HT1080 (cell line): ENCODE measurements at places on chromosomes 11 and 22. TPM values are rescaled to one million over a fixed set of nuclear protein-coding genes. Genes with fewer than 3 reads are reported as not detected.

Gene DUSP8
- total RNA-seq = 0.07 and 0.40 TPM in 2 replicates

Gene GTSE1
- total RNA-seq = 33.2 and 34.2 TPM in 2 replicates

Gene EHF
- 0.27 TPM in 1 of 2 replicates, not detected in the other for total RNA-seq

Gene SUSD2
- 0.10 and 0.17 TPM in 2 replicates for total RNA-seq

GRCh38 chr11:82978422-82979099 lies 77.0 kb downstream of the DDIAS start:
- peak; percentile 88 for DNase-seq

- no peak for DNase-seq
Observed at GRCh38 chr11:119148720-119149017, 183 bp upstream of the ABCG4 start.

GRCh38 chr11:16604794-16605388 lies 133.6 kb upstream of the C11orf58 start:
- peak; percentile 34 for DNase-seq

DNA sequence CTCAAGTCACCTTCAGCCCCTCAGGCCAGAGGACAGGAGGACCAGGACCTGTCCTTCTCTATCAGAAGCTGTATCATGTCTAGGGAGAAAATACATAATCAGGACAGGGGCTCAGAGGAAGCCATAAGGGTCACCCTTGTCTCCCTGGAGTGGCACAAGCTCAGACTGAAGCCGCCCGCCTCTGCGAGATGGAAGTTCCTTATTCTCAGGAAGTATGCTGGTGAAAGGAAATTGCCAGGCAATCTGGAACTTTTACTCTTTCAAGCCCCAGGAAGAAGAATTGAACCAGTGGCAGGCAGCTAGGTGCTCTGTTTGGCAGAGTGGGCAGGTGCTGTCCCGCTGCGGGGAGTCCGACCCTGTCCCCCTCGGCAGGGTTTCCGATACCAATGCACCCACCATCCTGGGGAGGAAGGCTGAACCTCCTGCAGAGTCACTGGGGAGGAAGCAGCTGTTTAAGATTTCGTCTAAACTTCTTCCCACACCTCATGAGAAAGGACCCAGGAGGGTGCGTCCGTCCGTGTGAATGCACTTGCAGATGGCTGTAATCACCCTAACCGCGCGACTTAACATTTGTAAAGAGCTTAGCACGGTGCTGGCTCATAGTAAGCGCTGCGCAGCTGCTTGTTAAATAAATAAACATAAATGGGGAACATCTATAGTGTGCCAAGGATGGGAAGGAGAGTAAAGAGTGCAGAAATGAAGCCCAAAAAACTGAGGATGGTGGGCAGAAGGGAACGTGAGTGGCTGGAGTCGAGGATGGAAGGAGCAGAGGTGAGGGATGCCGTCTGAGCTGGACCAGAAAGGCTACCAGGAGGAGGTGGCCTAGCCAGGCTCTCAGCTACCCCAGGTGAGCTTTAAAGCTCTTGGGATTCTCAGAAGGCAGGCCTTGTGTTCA lies 5.0 kb upstream of the ANO1 start:
- DNase-seq = no peak

Gene ELMOD1
- total RNA-seq = 2.3 and 3.4 TPM in 2 replicates

Gene CADM1
- total RNA-seq = 30.1 and 30.8 TPM in 2 replicates

GRCh38 chr11:59000003-59000402 lies 60.7 kb downstream of the GLYATL1 start:
- DNase-seq = no peak

DNA sequence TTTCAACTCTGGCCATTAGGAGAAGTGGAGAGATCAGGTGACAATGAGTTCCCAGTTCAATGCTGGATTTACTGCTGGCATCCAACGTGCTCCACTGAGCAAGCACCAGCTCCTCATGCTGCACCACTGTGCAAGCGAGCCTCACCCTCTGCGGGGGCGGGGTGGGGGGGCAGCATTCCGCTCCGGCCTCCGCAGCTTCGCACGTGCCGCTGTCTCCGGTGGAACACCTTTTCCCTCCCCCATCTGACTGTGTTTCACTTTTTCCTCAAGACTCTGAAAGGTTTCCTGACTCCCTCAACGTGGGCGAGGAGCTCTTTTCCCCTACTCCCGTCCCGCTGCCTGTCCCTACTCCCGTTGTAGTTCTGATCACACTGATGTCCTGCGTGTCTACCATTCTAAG lies 835 bp upstream of the RHOD start:
- no peak for DNase-seq

Gene C1QTNF5
- 0.96 and 1.8 TPM in 2 replicates for total RNA-seq

Gene SCGB1C1
- not detected in 2 replicates for total RNA-seq

- DNase-seq = no peak
Observed at GRCh38 chr11:114215871-114216795, 80.1 kb upstream of the NNMT start.

GRCh38 chr22:43886231-43886630 lies 5.6 kb downstream of the PNPLA5 start:
- DNase-seq = no peak

DNA sequence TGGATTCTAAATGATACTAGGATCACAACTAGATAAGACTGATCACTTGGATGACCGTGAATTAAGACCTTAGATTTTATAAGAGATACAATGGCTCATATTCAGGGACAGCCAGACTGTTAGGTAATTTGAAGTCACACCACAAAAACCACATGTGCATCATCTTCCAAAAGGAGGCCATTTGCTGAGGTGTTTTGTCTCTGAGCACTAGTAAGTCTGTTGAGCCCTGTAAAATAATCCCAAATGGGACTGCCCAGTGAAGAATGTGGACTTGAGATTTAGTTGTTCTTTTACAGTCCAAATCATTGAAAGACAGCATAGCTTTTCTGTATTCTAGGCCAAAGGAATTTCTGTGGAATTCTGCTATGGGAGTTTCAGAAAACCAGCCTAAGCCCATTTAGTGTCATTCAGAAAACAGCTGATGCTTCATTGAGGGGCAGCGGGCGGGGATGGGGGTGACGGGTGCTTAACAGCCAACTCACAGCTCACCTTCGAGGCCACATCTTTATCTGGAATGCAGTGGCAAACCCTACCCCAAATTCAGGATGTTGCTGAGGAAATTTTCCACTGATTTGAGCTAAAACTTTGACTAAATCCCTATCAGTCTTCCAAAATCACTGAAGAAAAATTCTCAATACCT lies 80.1 kb upstream of the BIRC3 start:
- peak; percentile 54 for DNase-seq

DNA sequence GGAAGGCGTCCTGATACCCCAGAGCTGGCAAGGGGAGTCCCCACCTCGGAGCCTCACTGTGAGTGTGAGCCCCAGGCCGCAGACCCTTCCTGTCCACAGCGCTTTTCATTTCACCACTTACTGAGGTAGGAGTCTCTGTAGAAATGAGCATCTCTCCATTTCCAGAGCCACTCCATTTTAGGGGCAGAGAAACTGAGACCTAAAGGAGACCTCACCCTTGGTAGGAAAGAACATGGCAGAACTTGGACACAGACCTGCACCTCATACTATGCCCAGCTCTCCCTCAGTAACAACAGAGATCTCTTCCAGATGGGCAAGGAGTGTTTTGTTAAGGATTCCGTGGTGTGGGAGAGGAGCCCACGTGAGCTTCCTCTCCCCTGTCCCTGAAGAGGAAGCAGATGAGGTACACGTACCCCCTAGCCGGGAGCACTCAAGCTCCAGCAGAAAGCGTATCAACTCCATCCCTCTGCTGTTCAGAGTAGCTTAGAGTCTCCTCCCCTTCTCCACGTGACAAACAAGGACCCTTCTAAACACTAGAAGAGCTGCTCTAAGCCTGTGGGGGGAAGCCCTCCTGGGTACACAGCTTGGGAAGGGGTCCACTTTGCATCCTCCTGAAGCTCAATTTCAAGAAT lies 532 bp upstream of the VSIG2 start:
- no peak for DNase-seq

- no peak for DNase-seq
Observed at GRCh38 chr11:109123816-109124787, 297.9 kb upstream of the C11orf87 start.

DNA sequence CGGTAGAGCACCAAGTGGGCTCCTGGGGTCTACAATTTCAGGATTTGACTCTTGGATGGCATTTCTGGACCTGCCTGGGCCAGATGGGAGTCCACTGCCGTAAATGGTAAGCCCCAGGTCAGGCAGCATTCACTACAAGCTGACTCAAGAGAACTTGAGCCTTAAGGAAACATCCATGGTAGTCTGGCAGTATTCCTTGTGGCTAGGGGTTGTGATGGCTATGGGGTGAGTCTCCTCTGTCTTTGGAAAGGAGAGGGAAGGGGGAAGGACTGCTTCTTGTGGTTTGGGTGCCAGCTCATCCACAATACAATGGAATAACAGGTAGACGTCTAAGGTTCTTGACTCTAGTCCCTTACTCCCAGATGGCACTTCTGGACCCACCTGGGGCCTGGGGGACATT lies 32.3 kb upstream of the POU2AF2 start:
- peak; percentile 16 for DNase-seq

- DNase-seq = no peak
Observed at GRCh38 chr11:121670805-121671282, 218.1 kb upstream of the SORL1-AS1 start.

GRCh38 chr11:108302121-108302785 lies 79.4 kb downstream of the ATM start:
- peak; percentile 27 for DNase-seq

DNA sequence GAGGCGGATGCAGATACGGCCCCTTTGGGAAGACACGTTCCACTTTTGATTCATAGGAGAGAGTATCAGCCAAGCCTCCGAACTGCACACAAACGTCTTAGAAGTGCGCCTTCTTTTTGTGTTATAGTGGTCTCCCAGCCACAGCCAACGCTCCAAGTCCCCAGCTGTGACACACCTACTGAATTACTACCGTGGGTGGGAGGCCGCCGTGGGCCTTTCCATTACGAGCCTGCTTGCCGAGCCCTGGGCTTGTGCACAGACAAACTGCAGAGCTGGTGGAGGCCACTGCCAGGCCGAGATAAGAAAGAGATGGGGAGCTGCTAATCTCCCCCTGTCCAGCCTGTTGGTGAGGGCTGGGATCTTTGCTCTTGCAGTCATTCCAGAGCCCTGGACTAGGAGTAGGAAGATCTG lies 761 bp downstream of the HMBS start:
- DNase-seq = no peak

DNA sequence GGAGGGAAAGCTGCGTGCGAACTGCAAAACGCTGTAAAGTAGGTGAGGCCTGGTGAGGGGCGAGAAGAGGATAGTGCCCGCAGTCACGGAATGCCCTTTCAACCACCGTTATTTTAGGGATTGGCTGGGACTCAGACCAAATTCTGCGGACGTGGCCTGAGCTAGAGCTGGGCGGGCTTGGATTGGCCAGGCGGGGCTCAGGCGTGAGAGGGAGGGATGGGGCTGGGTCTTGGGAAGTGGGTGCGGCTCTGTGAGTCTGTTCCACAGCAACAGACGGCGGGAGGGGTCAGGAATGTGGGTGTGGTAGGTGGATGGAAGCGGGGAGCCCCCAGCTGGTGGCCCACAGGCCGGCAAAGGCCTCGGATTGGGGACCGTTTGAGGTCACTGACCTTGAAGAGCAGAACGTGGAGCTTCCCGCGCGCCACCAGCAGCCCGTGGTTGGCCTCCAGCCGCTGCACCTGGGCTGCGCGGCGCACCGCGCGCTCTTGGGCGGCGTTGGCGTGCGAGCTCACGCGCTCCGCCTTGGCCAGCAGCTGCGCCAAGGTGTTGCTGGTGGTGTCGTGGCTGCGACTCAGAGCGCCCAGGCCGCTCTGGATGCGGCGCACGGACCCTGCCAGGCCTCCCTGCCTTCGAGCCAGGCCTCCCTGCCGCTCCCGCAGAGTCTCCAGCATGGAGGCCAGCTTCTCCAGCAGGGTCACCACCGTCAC lies 444 bp downstream of the CAVIN3 start:
- DNase-seq = no peak

DNA sequence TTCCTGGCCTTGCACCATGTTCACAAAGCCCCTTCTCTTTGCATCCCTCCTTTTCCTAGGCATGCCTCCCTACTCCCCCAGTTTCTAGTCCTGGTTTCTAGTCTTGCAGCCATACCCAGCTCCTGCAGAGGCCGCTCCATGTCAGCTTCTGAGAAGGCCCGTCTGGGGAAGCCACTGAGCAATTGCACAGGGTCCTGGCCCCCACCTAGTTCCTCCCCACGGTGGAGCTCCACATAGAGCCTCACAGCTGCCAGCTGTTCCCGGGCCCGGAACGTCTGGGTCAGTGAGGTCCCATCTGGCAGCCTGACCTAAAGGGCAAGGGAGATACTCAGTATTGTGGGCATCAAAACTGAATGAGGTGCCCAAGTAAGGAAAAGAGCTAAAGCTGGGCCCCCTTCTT lies 2.2 kb downstream of the UBXN1 start:
- no peak for DNase-seq

Gene HTR3A
- total RNA-seq = not detected in 2 replicates

DNA sequence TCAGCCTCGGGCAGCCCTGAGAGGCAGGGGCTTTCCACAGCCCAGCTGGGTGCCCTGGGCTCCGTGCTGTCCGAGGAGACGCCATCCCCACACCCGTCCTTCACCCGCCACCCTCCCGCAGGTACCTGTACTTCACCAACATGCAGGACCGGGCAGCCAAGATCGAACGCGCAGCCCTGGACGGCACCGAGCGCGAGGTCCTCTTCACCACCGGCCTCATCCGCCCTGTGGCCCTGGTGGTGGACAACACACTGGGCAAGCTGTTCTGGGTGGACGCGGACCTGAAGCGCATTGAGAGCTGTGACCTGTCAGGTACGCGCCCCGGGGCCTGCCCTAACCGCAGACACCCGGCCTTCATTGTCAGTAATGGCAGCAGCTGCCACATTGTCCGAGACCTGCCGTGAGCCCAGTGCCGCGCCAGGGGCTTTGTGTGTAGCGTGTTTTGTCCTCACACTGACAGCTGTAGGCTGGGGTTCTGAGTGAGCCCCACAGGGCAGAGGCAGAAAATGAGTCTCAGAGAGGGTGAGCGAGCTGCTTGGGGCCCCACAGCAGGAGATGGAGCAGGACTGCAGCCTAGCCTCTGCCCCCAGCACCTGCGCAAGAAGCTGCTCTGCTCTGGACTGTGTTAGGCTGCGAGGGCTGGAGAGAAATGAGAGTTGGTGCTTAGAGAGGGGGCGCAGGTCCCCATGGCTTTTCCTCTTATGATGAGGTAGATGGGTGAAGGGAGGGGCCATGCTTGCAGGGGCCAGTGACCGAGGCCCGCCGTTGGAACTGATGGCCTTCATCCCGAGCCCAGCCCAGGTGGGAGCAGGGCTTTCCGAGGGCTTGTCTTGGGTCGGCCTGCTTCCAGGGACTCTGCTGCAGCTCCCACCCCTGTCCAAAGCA lies 35.3 kb upstream of the PPP6R3 start:
- no peak for DNase-seq

GRCh38 chr22:29716814-29717545 lies 2.8 kb upstream of the CABP7 start:
- peak; percentile 55 for DNase-seq

DNA sequence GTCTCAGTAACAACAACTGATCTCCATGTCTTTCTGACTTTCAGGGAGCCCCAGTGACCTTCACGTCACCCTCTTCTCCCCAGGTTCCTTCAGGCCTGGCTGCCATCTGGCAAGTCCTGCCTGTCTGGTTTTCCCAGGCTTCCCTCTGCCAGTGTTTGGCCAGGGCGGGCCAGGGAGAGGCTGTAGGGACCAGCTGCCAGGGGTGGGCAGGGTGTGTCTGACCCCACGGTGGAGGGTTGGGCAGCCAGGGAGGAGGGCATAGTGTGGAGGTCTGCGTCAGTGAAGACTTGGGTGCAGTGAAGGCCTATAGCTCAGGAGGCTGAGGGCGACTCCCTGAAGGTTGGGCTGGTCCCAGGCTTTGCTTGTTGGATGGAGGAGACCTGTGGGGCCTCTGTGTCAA lies 11.9 kb upstream of the MRGPRX2 start:
- no peak for DNase-seq

Gene WT1
- total RNA-seq = 4.4 and 9.6 TPM in 2 replicates

Gene SCO2
- 6.4 and 7.7 TPM in 2 replicates for total RNA-seq

GRCh38 chr22:45703758-45704157 lies 32.1 kb downstream of the ATXN10 start:
- no peak for DNase-seq

Gene ANO5
- 0.06 and 0.07 TPM in 2 replicates for total RNA-seq

- no peak for DNase-seq
Observed at GRCh38 chr11:9605742-9606141, 32.3 kb downstream of the WEE1 start.
